ENCODE measurements at places on chromosomes 12 and 14. TPM values are rescaled to one million over a fixed set of nuclear protein-coding genes. Genes with fewer than 3 reads are reported as not detected.

DNA sequence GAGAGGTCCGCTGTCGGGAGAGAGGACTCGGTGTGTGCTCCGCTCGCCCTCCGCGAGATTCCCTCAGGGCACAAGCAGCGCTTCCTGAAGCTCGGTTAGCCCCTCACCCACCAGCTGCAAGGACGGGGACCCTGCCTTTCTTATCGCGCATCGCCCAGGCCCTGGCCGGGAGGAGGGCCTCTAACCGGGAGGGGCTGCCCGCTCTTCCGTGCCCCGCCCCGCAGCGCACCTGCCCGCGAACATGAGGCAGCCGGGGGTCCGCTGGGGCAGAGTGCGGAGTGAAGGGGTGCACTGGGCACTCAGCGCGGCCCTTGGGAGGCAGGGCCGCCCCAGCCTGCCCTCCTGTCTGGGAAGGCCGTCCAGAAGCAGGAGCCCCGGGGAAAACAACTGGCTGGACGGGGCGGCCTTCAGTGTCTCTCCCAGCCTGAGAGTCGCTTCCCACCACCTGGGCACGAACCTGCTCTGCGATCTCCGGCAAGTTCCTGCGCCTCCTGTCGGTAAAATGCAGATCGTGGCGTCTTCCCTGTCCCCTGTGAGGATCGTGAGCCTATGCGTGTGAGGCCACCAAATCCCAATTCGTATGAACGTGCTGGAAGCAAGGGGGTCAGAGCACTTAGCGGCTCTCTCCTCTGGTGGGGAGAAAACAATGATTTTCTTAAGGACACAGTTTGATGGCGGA lies 28.0 kb upstream of the ADIPOR2 start:
- peak overlapping the region; percentile 69 for H3K4me3 ChIP-seq
- no peaks in the 10 kb centered on the region for H3K4me1 ChIP-seq
- H3K27me3 ChIP-seq: peaks cover 7% of the 10 kb centered on the region
- no peaks in the 10 kb centered on the region for H3K36me3 ChIP-seq

DNA sequence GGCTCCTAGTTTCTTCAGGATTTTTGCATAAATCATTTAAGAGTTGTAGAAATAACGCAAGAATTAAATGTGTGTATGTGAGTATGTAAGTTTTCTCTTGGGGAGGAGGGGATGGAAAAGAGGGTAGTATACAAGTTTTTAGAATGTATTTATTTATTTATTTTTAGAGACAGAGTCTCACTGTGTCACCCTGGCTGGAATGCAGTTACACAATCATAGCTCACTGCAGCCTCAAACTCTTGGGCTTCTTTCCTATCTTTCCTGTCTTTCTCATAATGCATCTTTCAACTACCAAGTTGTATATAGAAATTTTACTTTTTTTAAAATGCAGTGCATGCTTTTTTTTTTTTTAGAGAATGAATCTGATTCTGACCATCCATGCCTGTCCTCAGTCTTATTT lies 269.0 kb upstream of the GARIN2 start:
- H3K27me3 ChIP-seq: no peaks in the 10 kb centered on the region
- no peak overlapping the region for H3K4me3 ChIP-seq

DNA sequence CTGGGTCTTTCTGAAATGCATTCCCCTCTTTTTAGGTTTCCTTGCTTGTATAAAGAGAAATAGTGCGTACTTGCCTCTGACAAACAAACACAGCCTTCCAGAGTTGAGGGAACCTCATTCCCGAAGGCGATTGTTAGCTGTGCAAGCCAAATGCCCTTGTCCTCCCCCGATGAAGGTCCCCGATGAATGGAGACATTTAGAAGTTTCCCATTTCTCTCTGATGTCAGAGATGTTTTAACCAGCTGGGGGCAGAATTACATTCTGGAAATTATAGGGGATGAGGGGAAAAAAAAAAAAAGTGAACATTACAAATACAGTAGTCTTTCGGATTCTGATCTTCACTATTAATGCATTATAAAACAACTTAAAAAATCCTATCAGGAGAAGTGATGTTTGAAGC lies 366.8 kb downstream of the VRK1 start:
- no peak overlapping the region for H3K4me3 ChIP-seq
- DNase-seq: no peak
- H3K4me1 ChIP-seq: no peaks in the 10 kb centered on the region
- no peak overlapping the region for H3K27ac ChIP-seq
- H3K36me3 ChIP-seq: no peaks in the 10 kb centered on the region
- H3K27me3 ChIP-seq: no peaks in the 10 kb centered on the region

DNA sequence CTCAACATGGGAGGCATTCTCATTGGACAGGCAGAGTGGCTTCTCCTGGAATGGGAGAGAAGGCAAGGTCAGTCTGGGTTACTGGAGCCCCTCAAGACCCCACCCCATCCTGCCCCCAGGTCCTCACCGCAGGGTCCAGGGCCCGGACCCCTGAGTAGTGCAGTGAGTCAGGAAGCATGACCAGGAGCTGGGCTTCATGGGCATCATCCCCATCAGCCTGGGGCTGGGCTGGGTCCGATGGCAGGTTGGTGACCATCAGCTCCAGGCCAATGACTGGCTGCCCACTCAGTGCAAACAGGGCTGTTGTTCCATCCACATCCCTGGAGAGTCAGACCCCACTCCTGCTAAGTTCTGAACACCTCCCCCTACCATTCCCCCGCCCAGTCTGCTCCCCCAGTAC lies 13.1 kb downstream of the ITGA7 start:
- H3K27me3 ChIP-seq: no peaks in the 10 kb centered on the region
- H3K4me3 ChIP-seq: no peak overlapping the region
- H3K27ac ChIP-seq: no peak overlapping the region
- no peak for DNase-seq

Gene LMBR1L
- 81.6 TPM for total RNA-seq

Gene KRT2
- not detected for total RNA-seq

Gene GNB3
- 14.3 TPM for total RNA-seq

Gene TOMM20L
- total RNA-seq: not detected
